ENCODE measurements at places on chromosomes 13 and 19. TPM values are rescaled to one million over a fixed set of nuclear protein-coding genes. Genes with fewer than 3 reads are reported as not detected.

DNA sequence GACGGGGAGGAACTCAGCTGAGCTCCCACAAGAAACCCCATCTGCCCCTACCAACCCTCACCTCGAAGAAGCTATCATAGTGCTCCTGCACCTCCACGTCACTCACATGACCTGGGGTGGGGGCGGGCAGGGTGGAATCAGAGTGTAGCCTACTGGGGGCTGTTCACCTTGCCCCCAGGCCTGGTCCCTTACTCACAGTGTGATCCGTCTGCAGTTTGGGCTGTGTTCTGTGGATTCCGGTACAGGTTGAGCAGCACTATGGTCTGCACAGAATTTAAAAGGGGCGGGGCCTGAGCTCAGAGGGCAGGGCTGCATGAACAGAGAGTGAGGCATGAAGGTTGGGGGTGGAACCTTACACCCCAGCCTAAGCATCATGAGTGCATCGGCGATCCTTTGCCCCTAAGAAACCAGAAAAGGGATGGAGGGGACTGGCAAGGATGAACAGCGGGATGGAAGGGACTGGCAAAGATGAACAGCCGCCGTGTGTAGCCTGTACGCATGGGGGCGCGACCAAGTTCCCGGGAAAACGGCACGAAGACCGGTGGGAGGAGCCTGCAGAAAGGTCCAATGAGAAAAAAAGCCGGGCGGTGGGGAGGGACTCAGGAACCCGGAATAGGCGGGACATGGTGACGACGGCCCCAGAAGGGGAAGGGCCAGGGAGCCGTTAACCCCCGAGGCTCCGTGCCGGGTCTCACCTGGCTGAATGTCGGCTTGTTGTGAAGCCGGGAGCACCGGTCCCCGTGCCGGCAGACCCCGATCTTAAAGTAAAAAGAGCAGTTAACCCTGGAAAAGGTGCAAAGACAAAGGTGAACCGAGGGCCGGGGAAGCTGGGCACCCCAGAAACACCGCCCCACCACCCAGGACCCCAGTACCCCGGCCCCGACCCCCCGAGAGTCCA lies 539 bp downstream of the U2AF1L4 start:
- peak; percentile 96 for DNase-seq

The CAPN12 gene
- total RNA-seq: 8.3 TPM

The KANK2 gene
- 1.1 TPM for total RNA-seq

DNA sequence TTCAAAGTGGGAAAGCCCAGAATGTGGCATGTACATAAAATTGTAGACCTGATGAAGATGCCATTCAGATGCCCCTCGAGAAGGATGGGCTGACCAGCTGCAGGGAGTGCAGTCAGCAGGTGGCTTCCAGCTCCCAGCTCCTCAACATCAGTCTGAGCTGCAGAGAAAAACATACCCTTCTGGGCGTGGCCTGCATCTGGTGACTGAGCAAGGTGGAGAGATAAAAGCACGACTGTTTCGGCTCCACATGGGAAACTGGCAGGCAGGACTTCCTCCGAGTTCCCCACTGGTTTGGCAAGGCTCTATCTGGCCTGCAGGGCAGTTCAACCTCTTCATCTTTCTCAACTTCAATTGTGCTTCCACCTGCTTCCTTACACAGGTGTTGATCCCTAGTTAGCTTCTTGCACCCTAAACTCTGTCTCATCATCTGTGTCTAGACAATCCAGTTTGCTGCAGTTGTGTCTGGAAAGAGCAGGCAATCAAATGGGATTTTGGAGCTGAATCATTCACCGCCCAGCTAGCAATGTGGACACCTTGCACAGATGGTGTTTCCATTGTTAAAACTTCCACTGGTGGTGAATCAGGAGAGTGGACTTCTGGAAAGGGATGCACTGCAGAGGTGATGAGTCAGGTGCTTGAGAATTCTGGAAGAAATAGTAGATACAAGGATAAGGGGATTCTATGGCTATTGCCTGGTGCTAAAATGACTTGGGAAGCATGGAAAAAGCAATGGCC lies 56.8 kb downstream of the POLR1D start:
- DNase-seq: no peak

The ZNF382 gene
- total RNA-seq: 25.0 TPM

All from activated T-cell treated with anti-CD3 and anti-CD28 coated beads, Interleukin-2, amount 50 U/mL, for 72 hours (primary cell).